ENCODE measurements at places on chromosomes 7 and 10. TPM values are rescaled to one million over a fixed set of nuclear protein-coding genes. Genes with fewer than 3 reads are reported as not detected.

CACNB2 gene
- 3.1 TPM for polyA plus RNA-seq

GRCh38 chr10:32980558-32981468 lies 22.8 kb upstream of the ITGB1 start:
- DNase-seq: peak; percentile 69

- DNase-seq: no peak
These were observed 1174.3 kb downstream of the GATA3 start for GRCh38 chr10:9228771-9229170.

DNA sequence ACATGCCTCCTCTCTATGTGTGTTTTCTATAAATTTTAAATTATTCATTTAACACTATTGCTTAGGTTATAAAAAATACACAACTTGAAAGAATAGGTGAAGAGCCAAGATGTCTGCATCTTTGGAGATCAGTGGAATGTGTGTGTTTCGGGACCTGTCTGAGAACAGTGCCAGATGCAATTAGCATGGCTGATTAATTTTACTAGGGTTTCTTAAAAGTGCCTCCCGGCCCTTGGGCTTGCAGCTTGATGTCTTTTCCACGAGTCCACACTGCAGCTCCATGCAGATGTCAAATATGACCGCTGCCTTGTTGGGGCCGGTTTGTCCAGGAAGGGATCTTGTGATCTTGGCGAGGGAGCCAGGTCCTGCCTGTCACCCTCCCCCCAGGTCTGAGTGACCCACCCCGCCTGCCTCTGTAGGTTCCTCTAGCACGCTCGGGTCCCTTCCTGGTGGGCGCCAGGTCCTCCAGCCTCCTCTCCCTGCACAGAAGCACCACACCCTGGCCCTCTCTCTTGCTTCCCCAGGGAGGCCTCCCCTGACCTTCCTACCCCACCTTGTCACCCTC lies 20.7 kb downstream of the LHPP start:
- no peak for DNase-seq

PTF1A gene
- polyA plus RNA-seq: not detected

CALML5 gene
- polyA plus RNA-seq: not detected

- no peak for DNase-seq
These were observed at the start of gene FAM180A for GRCh38 chr7:135748770-135749169. Gene FAM180A, minus strand, starts transcription at chr7:135748813. Its CDS starts 233 bp downstream, at chr7:135748580.

IGF2BP3 gene
- 62.2 TPM for polyA plus RNA-seq

- no peak for DNase-seq
These were observed 328.7 kb downstream of the CXCL12 start for GRCh38 chr10:44056206-44056605.

TBXAS1 gene
- polyA plus RNA-seq: 24.4 TPM

DNA sequence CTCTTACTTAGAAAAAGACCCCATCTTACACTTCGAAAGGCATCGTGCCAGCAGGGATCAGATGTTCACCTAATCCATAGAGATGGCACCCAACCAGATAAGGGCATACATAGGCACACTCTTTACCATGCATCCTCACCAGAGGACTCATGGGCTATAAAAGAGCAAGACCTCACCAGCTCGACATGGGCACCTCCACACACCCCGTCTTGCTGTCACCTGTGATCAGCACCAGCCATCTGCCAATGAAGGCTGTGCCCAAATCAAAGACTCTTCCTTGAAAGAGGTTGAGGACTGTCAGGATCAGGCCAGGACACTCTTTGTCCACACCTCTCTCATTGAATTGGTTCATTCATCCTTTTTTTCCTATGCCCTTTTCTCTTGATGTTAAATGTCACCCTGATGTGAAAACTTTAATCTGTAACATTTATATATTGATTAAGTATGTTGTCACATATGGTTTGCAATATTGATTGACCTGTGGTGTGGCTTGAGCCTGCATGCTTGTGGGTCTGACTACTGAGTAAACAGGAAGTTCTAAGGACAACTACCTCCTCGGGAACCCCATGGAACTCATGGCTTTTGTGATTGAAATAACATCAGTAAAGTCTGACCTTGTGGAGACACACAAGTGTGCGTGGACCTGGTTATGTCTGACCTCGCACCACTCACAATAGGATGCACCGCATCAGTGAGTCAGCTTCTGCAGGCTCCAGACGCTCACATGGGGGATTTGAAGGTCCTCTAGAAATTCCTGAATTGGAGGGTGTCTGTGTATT lies 75.5 kb downstream of the HTR5A start:
- no peak for DNase-seq

GLI3 gene
- polyA plus RNA-seq: 15.1 TPM

PAPOLB gene
- 0.10 TPM for polyA plus RNA-seq

DNA sequence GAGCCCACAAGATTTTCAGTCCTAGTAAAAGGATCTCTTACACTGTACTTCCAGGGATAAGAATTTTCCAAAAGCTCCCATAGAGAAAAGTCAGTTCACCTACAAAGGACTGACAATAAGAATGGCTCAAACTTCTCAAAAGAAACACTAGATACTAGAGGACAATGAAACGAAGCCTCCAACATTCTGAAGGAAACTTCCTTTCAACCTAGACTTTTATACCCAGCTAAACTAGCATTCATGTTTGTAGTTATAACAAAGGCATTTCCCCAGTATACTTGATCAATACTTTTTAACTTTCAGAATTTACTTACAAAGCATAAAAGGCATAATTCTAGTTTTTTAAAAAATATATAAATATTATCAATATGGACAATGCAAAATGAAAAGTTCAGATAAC lies 41.0 kb upstream of the DNAAF5 start:
- no peak for DNase-seq

- no peak for DNase-seq
These were observed 175.3 kb upstream of the RHEB start for GRCh38 chr7:151694828-151695580.

- peak; percentile 15 for DNase-seq
These were observed 185.7 kb upstream of the ADO start for GRCh38 chr10:62618576-62619412.

OR2A5 gene
- polyA plus RNA-seq: not detected

DNA sequence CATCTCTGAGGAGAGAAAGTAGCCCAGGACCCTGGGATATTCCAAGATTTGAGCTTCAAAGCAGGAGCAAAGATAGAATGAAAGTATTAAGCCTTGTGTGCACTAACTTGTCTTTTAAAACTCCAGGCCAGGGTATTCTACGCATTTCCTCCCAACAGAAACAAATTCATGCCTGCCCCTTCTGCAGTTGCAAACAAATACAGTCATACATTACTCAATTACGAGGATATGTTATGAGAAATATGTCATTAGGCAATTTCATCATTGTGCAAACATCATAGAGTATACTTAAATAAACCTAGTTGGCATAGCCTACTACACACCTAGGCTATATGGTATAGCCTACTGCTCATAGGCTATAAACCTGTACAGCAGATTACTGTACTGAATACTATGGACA lies 154.5 kb upstream of the KIAA1217 start:
- no peak for DNase-seq

OR13A1 gene
- 0.15 TPM for polyA plus RNA-seq

DNA sequence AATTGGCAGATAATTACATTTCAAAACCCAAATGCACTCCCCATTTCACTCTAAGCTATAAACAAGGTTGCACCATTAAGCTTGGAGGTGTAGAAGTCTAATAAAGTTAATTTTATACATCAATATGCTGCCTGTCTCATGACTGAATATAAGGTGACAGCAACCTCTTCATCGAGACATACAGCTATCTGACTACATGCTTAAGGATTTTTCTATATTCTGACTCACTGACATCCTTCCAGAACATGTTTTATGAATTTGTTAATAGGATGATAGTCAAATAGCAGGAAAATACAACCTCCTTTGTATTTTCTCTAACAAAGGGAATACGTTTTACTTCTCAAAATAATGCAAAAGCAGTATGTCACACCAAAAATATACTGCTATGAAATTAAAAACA lies 76.6 kb downstream of the NRBF2 start:
- DNase-seq: no peak

ZNF722 gene
- polyA plus RNA-seq: not detected

CNTNAP2 gene
- 25.6 TPM for polyA plus RNA-seq

Data from renal cortex interstitium (tissue), 15 donors.